Thoracic aorta (tissue), 2 donors: ENCODE measurements at places on chromosomes 12 and 14. TPM values are rescaled to one million over a fixed set of nuclear protein-coding genes. Genes with fewer than 3 reads are reported as not detected.

WSCD2 gene
- 3.3 TPM for total RNA-seq

ADAM21 gene
- total RNA-seq = 0.14 TPM

- no peak for DNase-seq
Observed at GRCh38 chr12:89632778-89633177, 75.9 kb downstream of the ATP2B1 start.

- no peak for DNase-seq
Observed at GRCh38 chr12:132460571-132460970, 29.4 kb upstream of the FBRSL1 start.

DNA sequence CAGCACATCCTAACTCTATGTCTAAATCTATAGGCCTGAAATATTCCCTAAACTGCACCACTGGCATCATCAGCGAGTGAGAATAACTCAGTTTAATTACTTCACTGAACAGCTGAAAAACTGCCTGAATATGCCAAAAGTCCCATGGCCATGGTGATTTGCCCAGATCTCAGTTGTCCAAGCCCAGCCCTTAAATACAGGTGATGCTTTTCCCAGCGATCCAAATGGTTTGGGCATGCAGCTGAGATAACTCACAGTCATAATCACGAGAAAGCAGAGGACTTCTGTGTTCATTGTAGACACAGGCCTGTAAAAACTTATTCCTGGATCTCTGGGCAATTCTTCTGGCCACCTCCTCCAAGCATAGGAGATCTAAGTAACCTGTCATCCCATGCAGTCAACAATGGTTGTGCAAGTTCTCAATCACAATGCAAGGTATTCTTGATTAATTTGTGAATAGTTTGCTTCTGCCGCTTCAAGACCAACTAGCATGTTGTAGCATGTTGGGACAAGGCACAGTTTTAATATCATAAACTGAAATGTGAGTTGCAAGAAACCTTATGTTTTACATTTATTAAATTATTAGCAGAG, 40.5 kb downstream of the DUSP6 start:
- no peak for DNase-seq

GRCh38 chr12:12376646-12377448, 20.0 kb downstream of the BORCS5 start:
- DNase-seq = no peak

- no peak for DNase-seq
Observed at GRCh38 chr14:84527706-84528105, 1002.2 kb upstream of the FLRT2 start.

DNA sequence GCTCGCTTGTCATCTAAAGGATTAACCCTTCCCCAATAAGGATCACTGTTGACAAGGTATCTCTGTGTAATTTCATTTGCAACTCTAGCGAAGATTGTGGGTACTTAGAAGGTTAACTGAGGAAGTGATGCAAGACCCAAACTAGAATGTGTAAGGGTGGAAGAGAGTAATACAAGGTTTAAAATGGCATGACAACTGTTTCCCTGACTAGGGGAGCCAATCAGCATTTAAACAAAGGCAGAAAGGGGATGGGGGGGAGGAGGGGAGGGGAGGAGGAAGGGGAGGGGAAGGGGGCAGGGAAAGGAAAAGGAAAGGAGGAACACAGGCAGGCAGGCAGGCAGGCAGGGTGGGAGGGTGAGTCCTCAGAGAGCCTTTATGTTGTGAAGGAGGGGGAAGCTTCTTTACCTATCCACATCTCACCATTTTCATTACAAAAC, 31.1 kb downstream of the NRDE2 start:
- DNase-seq = no peak

DNA sequence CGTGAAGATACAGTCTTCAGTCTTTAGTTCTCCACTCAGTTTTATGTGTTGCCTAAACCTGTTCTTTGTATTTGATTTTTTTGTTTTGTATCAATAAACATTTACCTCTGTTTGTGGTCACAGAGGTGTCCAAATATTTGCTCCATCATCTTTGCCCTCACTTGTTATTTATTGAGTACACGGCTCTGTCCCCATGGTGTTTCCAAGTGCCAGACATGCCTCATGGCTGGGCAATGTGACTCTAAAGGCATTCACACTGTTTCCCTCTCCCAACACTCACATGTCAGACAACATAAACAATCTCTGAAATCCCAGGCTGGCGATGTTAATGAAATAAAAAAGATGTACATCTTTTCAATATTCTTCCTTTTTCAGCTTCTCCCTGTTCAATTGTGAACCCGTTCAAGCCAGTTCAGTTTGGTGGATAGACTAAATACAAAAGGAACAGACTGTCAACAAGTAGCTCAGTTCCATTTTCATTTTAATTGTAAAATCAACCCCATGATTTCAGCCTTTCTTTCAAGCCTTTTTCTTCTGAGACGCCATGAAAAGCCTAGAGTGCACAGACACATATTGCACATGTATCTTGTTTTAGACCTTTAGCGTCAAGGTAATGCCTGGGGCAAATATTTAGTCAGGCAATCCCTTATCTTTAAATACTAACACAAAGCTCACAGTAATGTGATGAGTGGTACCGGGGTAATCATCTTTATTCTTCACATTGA, 680.7 kb downstream of the GALC start:
- DNase-seq = no peak

- DNase-seq = no peak
Observed at GRCh38 chr14:61470961-61471293, 149.5 kb downstream of the PRKCH start.

GRCh38 chr12:120402217-120402616, 33.3 kb upstream of the MSI1 start:
- no peak for DNase-seq

DNA sequence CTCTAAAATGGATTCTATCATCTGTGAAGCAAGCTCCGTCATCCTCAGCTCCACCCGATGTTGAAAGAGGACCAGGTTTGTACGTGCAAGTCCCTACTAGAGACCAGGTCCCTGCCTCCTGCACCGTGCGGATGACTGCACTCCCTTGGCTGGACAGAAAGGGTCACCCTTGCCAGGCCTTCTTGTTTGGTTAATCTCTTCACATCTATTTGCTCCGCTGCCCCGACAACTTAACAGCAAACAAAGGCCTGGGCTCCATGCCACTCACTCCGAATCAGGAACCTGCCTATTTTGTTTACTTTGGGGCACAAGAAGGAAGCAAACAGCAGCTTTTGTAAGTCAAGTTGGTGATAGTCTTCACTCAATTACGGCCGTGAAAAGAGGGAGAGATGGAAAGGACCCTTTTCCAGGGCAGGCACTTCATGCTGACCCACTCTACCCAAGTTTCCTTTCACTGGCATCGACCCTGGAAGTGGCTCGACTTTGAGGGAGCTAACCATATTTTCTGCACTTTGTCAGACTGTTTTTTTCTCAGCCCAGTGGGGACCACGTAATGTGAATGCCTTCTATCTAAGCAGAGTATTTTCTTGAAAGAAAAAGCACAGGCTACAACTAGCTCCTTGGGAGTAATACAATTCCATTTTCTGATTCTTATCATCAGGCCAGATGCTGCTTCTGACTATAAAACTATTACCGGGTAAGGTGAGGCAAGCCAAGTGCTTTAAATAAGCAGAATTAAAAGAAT, 202.6 kb downstream of the FOXN3 start:
- DNase-seq = peak; percentile 73

- no peak for DNase-seq
Observed at GRCh38 chr14:65772466-65772865, 359.9 kb downstream of the FUT8 start.

DNA sequence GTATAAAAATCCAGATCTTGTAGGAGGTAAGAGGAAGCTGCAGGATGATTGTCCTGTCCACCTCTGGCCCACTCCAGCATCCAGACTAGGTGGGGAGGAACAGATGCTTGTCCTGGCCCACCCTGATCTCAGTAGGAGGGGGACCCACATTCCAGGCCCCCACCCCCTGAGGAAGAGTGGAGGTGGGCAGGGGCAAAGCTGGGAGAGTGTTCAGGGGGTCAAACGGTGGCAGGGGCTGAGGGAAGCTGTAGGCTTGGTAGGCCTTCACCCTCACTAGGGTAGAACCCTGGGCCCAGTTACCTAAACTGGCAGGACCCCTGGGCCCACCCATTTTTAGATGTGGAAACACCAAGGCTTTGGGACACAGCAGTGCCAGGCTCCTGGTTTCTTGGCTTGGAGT, 4.1 kb downstream of the SLC48A1 start:
- no peak for DNase-seq

DNA sequence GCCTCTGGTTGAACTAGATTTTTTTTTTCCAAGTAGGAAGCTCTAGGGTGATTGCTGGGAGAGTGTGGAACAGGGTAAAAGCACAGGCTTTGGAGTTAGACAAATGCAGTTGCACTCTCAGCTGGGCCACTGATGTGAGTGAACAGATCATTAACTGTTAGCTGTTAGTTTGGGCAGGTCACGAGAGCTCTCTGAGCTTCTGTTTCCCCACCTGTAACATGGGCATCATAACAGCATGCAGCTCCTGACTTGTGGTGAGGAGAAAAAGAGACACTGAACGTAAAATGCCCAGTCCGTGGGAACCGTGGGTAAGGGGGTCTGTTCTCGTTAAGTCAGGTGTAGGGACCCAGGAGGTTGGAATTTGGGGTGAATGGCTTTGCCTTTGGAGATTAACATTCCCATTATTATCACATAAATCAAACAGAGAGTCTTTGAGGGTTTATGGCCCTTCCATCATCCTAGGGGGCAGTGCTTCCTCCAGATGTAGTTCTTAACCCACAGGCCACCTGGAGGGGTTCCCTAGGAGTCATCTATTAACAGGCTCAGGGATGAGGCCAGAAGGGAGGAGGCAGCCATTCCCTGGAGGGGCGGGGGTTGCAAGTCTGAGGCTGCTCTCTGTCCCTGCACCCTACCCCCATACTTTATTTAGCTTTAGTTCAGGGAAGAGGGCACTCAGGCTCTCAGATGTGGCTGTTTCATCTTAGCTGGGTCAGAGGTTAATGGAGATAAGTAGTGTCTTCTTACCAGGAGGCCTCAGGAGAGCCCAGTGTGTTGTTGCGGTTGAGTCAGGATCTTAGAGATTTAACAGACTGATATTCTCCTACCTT, 135.2 kb downstream of the DACT1 start:
- no peak for DNase-seq

- DNase-seq = no peak
Observed at GRCh38 chr14:36520601-36521525, 831 bp upstream of the NKX2-1 start.

DNA sequence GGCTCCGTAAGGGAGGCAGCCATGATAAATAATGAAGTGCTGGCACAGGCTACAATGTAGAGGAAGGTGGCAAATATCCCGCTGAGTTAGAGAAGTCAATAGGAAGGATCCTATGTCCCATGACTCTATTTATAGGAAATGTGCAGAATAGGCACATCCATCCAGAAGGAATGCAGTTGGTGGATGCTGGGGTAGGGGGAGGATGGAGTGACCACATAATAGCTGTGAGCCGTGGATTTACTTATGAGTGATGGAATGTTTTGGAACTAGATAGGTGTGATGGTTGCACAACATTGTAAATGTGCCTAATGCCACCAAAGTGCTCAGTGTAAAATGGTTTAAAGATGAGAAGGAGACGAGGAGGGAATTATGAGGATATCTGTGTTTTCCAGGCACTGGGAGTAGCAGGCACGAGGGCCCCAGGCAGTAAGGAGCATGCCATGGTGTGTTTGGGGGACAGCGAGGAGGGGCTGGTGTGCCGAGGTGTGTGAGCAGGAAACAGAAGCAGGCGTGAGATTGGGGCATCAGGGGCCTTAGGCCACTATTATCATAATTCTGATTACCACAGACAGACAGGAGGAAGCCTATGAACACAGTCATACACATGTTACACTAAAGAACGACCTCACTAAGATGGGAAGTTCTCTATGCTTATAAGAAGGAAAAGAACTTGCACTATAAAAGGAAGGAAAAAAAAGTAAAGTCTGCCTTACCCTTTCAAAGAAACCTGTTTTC, 837.3 kb upstream of the TMEM132C start:
- DNase-seq = no peak

- peak; percentile 25 for DNase-seq
Observed at GRCh38 chr14:51507906-51508511, 143.7 kb upstream of the FRMD6 start.

GRCh38 chr12:52014567-52015530, 8.1 kb downstream of the TAMALIN start:
- DNase-seq = no peak

GRCh38 chr12:107774349-107775029, at the start of gene ASCL4:
ASCL4 (plus strand) TSS chr12:107774704; CDS start chr12:107775219, 515 bp downstream.
- no peak for DNase-seq

- no peak for DNase-seq
Observed at GRCh38 chr12:24510581-24511125, 438.2 kb downstream of the BCAT1 start.

- DNase-seq = no peak
Observed at GRCh38 chr12:91542067-91542466, 359.4 kb upstream of the DCN start.

- no peak for DNase-seq
Observed at GRCh38 chr14:93893661-93894261, 33.4 kb upstream of the FAM181A start.

GRCh38 chr12:11769723-11770514, 120.4 kb downstream of the ETV6 start:
- no peak for DNase-seq

GRCh38 chr12:49838973-49839633, 3.8 kb downstream of the BCDIN3D start:
- DNase-seq = no peak

- no peak for DNase-seq
Observed at GRCh38 chr12:93622485-93622884, 50.0 kb downstream of the SOCS2 start.
